ENCODE measurements at places on chromosomes 11 and 22.

DNA sequence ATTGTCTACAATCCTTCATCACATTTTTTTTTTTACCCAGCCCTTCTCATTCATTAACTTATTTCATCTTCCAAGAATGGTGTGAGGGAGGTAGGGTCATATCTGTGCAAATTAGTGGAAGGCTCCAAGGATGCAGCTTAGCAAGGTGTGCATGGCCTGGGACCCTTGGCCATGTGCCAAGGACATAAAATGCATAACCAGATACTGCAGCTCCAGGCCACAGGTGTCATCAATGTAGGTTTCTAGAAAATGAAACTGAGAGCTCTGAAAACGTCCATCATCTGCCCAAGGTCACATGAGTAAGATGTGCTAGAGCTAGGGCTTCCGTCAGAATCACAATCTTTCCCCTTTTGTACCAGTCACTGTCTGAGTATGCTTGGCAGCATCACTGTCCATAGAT, 29.8 kb downstream of the ANKK1 start:
- DNase-seq, result no peak

DNA sequence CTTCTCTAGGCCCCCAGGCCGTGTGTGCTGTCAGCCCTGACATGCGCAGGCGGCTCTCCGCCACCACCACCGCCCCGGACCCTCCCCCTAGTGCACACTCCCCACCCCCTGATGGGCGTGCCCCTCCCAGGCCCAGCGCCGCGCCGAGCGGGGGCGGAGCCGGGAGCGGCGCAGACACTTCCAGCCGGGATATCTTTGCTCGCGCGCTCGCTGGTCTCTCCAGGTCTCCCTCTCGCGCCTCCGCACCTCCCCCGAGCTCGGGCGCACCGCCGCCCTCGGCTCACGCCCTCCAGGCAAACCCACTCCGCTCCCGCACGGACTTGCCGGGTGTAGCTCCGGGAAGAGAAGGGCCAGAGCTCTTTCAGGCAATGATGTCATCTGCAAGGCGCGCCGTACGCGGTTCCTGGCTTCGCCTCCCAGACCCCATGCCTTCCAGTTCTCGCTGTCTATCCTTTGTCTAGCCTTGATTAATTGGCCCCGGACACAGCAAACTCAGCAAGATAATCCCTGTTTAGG, at the start of gene SCN3B:
SCN3B (minus strand) TSS at position 59 of the 516 bp plus-strand sequence. CDS start 823 bp downstream, outside the sequence.
- DNase-seq, result peak; percentile 63

DNA sequence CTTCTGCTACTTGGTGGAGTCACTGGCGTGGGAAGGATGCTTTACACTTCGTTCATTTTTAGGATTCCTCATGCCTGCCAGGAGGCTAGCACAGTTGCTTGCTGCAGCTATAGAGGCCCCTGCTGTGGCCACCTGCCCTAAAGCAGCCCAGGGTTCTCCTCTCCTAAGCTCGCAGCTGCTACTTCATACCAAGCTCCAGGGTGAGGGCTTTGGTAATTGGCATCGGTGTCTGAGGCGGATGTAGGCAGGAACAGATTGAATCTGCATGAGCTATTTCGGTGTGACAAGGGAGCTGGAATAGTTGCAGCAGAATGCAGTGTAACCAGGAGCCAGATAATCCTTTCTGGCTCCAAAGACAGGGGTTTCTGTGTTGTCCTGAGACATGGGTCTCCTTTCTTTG, 133.1 kb downstream of the MICAL2 start:
- no peak for DNase-seq

DNA sequence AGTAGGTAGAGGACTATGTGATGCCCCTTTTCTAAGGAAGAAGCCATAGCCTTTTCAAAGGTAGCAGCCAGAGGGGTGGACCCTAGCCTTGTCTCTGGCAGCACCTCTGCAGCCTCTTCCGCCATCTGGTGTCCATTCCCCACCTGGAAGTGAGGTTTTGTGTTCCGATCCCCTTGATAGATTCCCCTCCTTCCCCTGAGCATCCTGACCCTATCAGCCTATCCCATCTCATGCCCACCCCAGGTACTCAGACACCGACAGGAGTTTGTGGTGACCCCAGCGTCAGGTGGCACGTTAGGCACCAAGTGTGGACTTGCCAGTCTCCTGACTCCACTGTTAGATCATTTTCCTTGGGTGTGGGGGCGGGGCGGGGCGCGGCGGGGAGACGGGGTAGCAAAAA, 398 bp upstream of the FAM89B start:
- DNase-seq, result peak; percentile 57

Measured in fibroblast of pulmonary artery (primary cell).